ENCODE measurements at places on chromosomes 3 and 15.

- no peak for DNase-seq
These were observed 64.0 kb upstream of the AKAP13 start for GRCh38 chr15:85316244-85316934.

GRCh38 chr3:190266265-190266912, 55.9 kb downstream of the CLDN1 start:
- no peak for DNase-seq

- DNase-seq: no peak
These were observed 44.8 kb downstream of the TM4SF18 start for GRCh38 chr3:149288655-149289054.

DNA sequence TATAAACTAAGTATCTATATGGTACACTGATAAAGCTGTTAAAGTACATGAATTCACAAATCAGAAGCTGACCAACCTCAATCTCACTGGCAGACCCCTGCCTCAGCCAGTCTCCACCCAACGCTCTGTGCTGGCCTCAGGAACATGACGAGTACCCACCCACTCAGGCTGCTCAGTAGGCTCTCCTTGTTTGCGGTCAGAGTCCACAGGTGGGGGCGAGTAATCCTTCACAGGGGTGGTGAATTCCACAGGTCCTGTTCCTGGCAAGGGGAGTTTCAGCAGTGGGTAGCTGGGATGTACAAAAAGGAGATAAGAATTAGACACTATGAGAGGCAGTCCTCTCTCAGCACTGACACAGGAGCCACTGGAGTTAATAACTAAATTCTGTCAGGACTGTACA, 40.9 kb downstream of the SCAP start:
- DNase-seq: no peak

- DNase-seq: no peak
These were observed 340 bp downstream of the TTLL3 start for GRCh38 chr3:9810433-9810770.

- no peak for DNase-seq
These were observed 23.0 kb downstream of the HES1 start for GRCh38 chr3:194158942-194159439.

- DNase-seq: no peak
These were observed 405.6 kb downstream of the CADM2 start for GRCh38 chr3:85364296-85364909.

DNA sequence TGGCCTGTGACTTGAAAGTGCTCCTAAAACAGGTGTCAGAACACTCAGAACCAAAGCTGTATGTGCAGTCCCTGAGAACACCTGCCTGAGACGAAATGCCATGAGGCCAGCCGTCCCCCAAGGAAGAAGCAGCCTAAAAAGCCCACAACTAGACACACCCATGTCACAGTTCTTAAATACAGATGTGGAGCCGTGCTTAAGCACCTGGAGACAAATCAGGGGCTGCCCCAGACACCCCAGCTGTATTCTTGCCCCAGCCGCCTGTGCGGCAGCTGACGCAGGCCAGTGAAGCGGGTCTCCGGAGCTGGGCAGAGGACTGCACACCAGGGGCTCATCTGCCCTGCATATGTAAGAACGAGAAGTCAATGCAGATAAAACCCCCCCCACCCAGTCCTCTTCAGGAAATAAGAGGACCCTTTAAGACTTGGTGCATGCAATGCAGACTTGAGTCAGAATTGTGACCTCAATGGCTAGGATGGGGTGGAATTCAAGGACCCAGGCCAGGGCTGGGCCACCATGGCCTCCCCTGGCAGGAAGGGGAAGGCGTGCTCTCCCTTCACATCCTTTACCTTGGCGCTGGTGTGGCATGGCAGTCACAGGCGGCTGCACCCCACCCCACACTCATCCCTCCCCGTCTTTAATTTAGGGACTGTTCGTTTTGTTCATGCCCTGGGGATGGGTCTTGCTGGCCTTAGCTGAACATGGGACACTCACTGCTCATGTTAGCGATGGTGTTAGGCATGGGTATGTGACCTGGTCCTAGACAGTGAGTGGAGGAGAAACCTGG, 27.7 kb upstream of the PLXNA1 start:
- DNase-seq: no peak

DNA sequence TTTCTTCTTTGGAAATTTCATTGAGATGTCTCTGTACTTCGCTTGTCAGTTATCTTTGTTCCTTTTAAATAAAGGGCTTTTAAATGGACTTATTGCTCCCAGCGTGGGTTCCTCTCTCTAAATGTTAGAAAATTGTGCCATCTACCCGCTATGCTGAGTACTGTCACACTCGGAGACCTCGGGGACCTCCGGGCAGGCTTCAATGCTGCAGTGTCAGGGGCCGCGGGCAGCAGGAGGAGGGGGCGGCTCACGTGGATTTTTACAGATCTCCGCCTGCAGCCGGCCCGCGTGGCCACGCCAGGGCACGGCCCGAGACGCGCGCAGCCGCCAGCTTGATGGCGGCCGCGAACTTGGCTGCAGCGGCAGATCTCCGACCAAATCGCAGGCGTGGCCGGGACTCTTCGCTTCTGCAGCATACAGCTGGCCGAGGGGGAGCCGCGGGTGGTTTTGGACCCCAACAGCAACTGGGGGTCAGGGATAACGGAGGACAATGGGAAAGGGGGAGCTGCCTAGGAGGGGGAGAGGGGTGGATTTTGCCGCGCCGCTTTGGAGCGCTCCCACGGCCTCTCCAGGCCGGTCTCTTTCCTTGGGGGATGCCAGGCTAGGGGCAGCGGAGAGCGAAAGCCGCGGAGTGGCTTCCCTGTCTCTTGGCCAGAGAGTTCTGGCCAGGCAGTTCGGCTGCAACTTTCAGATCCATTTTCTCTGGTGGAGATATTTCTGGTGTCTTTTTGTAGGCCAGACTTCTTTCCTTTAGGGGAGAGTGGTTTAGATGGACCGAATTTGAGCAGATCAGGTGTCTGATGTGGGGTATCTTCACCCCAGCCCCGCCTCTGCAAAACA, 15.3 kb downstream of the NR2F2 start:
- DNase-seq: no peak

GRCh38 chr15:50134524-50135024, 15.5 kb upstream of the ATP8B4 start:
- DNase-seq: no peak

- DNase-seq: no peak
These were observed 1021.0 kb downstream of the MCTP2 start for GRCh38 chr15:95252404-95252803.

GRCh38 chr3:11423868-11424267, 151.7 kb downstream of the ATG7 start:
- no peak for DNase-seq

DNA sequence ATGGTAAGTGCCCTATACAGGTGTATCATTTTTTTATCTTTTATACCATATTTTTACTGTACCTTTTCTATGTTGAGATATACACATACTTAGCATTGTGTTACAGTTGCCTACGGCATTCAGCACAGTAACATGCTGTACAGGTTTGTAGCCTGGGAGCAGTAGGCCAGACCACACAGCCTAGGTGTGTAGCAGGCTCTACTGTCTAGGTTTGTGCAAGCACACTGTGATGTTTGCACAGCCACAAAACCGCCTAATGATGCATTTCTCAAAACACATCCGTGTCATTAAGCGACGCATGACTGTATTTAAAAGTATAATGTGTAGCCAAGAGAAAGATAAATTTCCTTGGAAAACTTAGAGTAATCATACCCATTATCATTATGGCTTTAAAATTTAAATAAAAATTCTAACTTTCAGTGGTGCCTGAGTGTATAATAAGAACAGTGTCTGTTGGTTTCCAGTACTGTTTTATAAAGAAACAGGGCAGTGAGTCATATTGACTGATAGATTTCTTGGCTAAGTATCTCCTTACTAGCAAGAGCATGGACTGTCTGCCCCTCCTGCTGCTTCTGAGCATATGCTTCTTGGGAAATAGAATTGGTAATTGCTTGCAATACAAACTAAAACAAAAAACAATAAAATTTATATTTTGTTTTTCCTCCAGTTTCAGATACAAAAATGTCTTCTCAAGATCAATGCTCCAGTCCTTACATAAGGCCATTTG, 18.3 kb downstream of the CALML4 start:
- no peak for DNase-seq

DNA sequence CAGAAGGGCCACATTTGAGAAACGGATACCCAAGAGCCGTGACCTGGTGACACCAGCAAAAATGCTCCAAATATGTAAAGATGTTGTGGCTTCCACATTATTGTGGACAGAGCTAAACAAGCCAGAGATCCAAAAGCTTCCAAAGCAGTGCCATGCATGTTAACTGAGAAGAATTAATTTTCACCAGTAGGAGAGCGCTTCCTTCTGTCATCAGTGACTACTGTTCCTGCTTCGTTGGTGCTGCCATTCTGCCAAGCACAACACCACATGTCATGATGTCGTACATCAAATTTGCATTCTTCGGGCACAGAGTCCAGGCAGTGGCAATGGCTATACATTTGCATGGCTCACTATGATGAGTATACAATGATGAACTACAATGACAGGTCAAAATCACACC, 19.1 kb upstream of the CHST2 start:
- no peak for DNase-seq

DNA sequence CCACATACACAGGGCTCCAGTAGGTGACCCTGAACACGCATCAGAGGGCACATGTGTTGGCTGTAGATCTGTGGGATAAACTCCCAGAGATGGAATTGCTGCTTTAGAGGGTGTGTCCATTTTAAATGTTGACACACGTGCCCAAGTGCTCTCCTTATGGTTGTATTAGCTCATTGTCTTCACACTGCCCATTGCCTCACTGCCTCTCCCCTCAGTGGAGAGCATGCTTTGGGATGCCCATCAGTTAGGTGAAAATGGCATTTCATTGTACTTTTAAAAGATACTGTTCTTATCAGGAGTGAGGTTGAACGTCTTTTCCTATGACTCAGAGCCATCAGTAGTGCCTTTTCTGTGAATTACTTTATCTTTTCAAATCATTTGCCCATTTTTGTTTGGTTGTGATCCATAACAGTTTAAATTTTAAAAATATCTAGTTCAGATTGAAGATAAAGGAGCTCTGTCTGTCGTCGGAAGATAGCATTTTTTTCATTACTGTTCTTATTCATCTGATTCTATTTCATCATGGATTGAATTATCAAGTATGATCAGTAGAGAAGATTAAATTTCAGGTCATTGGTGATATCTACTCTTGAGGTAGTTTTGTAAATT, 120.7 kb downstream of the CHDH start:
- no peak for DNase-seq

DNA sequence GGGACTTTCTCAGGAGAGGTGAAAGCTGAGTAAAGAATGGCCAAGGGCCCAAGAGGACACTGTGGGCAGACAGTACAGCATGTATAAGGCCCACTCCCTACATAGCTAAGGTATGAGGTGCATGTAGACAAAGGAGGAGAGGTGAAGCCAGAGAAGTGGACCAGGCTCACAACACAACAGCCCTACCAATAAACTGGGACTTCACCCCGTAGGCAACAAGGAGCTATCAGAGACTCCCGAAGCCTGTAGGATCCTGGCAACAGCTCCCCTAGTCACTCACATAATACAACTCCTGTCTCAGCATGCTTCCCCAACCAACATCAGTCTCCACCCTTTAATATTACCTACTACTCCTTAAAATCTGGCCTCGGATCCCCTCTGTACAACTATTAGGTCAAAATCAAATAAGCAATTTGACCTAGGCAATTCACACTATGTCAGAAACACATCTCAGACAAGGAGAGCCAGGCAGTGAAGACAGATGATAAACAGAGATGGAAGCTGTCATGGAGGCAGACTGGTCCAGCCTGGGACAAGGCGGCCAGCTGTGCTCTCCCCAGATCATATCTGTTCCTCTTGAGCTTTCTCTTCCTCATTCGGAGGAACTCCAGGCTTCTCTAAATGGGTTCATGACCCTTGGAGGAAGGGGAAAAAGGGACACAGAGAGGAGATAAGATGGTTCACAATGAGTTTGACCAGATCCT, 1.4 kb downstream of the XXYLT1 start:
- no peak for DNase-seq

DNA sequence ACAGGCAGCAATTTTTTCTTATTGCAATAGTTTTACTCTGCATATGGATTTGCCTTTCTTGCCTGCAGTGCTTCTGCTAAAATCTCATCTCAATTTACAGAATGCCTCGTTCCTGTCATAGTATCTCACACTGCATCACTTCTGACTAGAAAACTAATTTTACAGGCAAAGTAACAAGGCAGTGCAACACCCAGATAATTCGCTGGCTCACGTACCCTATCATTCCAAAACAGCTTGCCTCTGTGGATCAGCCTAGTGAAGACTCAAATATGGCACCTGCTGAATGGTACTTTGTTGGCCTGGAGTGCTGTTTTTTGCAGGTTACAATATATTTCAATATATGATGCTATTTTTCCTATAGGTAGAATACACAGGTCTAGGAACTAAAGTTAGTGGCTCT, 5.3 kb downstream of the EIF5A2 start:
- no peak for DNase-seq

- DNase-seq: no peak
These were observed 8.1 kb upstream of the SLC9A9 start for GRCh38 chr3:143856252-143856970.

GRCh38 chr15:62932436-62932835, 110.1 kb upstream of the TPM1 start:
- DNase-seq: no peak

DNA sequence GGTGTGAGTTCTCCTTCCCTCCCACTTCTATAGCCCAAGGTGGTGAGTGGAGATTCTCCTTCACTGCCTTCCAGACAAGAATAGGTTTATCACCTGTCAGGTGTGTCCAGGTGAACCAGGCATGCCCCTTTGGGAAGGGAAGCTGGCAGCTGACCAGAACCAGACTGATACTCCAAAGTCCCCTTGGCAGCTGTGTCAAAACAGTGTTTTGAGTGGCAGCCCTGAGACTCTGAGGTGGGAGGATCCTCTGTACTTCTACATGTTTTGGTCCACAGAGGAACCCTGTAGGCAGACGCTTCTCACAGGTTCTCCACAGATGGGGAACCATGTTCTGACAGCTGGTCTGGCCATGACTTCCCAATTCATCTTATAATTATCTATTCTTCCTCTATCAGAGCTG, 30.1 kb downstream of the ISL2 start:
- DNase-seq: no peak

DNA sequence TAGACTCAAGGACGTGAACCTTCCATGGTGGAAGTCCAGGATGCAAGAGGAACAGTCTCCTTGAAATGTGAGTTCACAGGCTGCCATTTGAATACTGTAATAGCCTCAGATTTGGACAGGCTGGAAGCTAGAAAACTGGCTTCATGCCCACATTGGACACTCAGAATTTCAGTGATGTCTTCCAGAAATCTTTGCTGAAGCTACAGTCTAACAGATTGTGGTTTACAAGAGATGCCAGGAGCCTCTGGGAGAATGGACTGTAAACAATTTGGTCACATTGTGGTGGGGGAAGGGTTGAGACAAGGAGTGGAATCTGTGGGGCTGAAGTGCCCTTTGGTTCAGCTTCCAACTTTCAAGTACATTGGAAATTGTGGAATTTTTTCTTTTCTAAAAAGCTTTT, 252.0 kb upstream of the PROK2 start:
- DNase-seq: no peak

- DNase-seq: no peak
These were observed 124.1 kb downstream of the TMEM108 start for GRCh38 chr3:133162265-133162664.

- no peak for DNase-seq
These were observed 450.6 kb upstream of the TBL1XR1 start for GRCh38 chr3:177647876-177648275.

All from effector CD4-positive, alpha-beta T cell (primary cell).